ENCODE measurements at places on chromosomes 3 and 15.
A peak's percentile ranks its signal among the peaks of the same experiment; 100 is the strongest.

- no peak for DNase-seq
These were observed 181.2 kb downstream of the NECTIN3 start for GRCh38 chr3:111252779-111253178.

- DNase-seq = no peak
These were observed 9.6 kb downstream of the KBTBD13 start for GRCh38 chr15:65085990-65086679.

DNA sequence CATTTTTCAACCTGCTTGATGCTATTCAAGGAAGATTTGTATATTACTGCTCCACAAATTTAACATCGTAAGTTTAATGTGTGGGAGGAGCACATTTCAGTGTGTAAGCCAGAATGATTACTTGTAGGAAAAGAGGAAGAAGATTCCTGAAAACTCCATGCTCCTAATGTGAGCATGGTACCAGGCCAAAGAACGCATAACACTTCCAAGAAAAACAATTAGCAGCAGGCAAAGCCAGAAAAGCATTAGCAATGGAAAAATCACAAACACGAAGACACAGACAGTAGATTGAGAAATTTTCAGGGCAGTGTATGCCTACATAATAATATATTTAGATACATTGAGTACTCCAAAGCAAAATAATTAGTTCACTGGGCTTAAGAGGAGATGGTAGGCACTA lies 96.6 kb upstream of the CBLB start:
- DNase-seq = no peak

GRCh38 chr3:64019271-64019670 lies 4.0 kb downstream of the PSMD6 start:
- DNase-seq = no peak

- no peak for DNase-seq
These were observed 1089.8 kb downstream of the ROBO2 start for GRCh38 chr3:78129707-78130106.

- DNase-seq = no peak
These were observed 212.6 kb downstream of the ZNF621 start for GRCh38 chr3:40737343-40737742.

GRCh38 chr3:156812521-156813335 lies 13.4 kb upstream of the LEKR1 start:
- no peak for DNase-seq

- DNase-seq = no peak
These were observed 199.6 kb upstream of the SEMA6D start for GRCh38 chr15:47517737-47518136.

GRCh38 chr3:65118912-65119499 lies 431.2 kb upstream of the ADAMTS9 start:
- DNase-seq = no peak

GRCh38 chr15:51299187-51300015 lies 39.0 kb downstream of the CYP19A1 start:
- peak; percentile 81 for DNase-seq

- DNase-seq = no peak
These were observed 32.9 kb downstream of the B3GALNT1 start for GRCh38 chr3:161072211-161072621.

GRCh38 chr3:64084640-64085039 lies 61.3 kb upstream of the PSMD6 start:
- no peak for DNase-seq

- no peak for DNase-seq
These were observed 236.0 kb downstream of the EDEM1 start for GRCh38 chr3:5423523-5423922.

- no peak for DNase-seq
These were observed 140.3 kb downstream of the GABRG3 start for GRCh38 chr15:27111323-27111722.

DNA sequence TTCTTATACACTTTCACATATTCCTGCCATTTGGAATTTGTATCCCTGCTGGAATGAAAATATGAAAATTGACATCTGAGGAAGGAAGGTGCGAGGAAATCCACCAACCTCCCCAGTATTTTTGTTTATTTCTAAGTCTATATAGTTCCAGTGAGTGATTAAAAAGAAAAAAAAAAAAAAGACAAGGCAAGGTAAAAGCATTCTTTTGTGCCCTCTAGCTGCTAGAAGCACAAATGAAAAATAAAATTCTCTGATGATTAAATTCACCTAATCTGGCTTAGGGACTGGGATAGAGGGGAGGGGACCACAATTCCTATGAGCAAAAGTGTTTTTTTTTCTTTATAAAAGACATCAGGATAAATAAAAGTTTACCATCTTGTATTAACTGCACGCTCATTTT lies 370.9 kb downstream of the NR2F2 start:
- DNase-seq = no peak

GRCh38 chr15:100653608-100654007 lies 51.2 kb downstream of the ASB7 start:
- no peak for DNase-seq

GRCh38 chr3:102682741-102683140 lies 247.9 kb downstream of the ZPLD1 start:
- no peak for DNase-seq

GRCh38 chr3:37307321-37307720 lies 132.9 kb upstream of the LRRFIP2 start:
- DNase-seq = no peak

- no peak for DNase-seq
These were observed 68.6 kb downstream of the ADAMTS9 start for GRCh38 chr3:64619216-64619615.

- DNase-seq = no peak
These were observed 11.0 kb downstream of the GABPB1 start for GRCh38 chr15:50344006-50344464.

GRCh38 chr15:31328969-31329639 lies 2.5 kb downstream of the KLF13 start:
- DNase-seq = no peak

DNA sequence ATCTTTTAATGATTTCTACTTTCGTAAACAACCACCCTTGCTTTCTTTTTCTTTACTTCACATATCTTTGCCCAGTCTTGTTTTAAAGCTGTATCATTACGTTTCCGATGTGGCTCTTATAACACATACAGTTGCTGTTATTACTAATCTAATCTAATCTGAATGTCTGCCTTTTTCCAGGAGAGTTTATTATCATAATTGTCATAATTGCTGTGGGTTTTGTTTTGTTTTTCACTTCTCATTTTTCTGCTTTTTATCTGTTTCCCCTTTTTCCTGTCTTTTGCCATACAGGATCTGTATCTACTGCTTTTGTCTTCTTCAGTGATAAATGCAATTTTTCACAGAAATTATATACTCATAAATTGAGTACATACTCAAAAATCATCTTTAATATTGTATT lies 24.9 kb downstream of the HACL1 start:
- DNase-seq = no peak

GRCh38 chr15:91942720-91943394 lies 89.3 kb downstream of the SLCO3A1 start:
- DNase-seq = no peak

DNA sequence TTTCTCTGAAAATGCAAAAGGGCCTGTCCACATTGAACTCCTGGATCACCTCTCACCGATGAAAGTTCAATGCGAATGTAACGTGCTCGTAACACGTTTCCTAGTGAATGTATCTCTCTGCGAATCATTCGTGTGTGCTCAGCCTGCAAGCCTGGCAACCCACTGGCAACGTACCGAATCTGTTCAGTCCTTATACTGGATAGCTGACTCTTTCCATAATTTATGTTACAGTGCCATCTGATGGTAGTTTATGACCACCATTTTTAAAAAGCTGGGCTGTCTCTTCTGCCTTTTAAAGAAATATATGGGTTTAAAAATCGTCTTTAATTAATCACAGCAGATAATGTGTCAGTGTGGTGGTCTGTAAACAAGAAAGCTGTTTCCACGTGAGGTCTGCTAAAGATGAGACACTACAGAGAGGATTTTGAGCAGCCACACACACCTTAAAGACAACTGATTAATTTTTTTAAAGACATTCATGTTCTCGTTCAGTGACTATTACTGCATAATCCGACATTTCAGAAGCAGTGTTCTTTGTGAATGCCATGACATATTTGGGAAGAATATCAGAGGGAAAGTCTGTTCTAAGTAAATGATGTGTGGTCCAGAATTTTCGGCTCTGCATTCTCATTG lies 69.4 kb upstream of the FOXP1 start:
- peak; percentile 41 for DNase-seq

GRCh38 chr3:54045061-54045815 lies 77.1 kb upstream of the CACNA2D3 start:
- no peak for DNase-seq

- DNase-seq = no peak
These were observed 62.7 kb downstream of the SCN5A start for GRCh38 chr3:38586546-38587520.

DNA sequence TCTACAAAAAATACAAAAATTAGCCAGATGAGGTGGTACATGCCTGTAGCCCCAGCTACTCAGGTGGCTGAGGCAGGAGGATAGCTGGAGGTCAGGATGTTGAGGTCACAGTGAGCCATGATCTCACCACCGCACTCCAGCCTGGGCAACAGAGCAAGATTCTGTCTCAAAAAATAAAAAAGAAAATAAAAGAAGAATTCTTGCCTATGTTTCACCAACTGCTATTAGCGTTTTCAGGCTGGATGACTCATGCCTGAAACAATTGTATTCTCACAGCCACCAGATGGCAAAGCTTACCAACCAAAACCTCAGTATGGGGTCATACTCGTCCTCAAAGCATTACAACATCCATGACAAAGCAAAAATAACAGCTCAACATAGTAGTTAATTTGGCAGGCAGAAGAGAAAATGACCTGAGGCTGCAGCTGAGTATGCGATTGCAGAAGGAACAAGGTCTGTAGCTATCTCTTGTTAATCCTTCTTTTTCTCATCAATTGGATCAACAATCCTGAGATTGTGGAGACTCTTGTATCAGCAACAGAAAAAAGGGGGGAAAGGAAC lies 52.2 kb downstream of the TP53BP1 start:
- DNase-seq = no peak

DNA sequence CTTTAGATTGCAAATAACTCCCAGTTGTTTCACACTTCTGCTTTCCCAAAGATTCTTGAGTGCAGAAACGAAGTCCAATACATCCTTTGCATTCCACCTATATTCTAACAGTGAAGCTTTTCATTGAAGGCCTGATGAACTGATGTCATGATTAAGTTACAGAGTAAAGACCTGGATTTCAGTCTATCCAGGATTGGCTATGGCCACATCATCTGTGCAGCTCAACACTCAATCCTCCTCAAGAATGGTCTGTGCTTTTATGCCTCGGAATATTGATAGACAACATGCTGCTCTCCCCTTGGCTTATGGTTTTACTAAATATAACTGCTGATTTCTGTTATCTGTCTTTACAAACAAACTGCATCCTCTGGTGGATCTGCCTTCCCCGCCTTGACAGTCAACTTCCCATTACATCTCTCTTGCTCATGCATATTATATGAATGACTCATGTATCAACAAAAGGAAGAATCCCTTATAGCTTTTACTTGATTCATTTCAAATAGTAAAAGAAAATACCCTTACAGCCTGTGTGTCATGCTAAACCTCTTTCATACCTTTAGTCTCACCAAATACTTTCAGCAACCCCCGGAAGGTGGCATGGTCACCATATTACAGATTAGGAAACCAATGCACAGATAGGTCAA lies 59.5 kb downstream of the SCN11A start:
- no peak for DNase-seq

DNA sequence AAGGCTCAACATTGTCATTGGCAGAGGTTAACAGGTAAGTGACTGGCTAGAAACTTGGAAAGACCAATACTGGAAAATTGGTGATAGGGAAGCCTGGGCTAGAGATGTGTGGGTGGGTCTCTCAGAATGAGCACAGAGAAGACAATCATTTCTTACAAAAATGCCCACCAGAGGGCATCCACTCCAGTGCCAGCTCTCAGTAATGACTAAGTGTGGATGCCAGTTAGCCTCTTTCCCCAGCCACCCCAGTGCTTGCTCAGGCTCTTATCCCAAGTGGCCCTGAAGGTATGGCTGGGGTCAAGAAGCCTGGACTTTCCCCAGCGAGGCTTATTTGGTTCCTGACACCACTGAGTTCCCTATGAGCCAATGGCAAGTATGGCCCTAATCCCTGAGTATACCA lies 115.9 kb upstream of the ST8SIA2 start:
- peak; percentile 16 for DNase-seq

DNA sequence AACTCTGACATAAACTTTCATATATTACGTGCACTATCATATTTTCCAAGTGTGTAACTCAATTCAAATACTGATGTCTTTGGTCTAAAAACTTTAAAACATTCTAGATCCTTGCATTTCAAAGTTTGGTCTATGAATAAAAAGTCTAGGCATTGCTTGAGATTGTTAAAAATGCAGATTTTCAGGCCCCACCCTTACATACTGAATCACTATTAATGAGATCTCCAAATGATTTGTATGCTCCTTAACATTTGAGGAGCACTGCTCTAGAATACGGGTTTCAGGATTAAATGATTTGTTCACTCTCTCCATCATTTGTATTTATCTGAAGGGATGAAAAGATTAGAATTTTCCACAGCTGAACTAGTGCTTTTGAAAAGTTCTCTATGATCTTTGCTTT lies 202.9 kb downstream of the KBTBD8 start:
- no peak for DNase-seq

GRCh38 chr3:194540274-194540905 lies 53.6 kb upstream of the ATP13A3 start:
- DNase-seq = no peak

GRCh38 chr3:127985216-127985615 lies 67.0 kb upstream of the SEC61A1 start:
- no peak for DNase-seq

- DNase-seq = no peak
These were observed 18.5 kb upstream of the VPS39 start for GRCh38 chr15:42226648-42227047.

DNA sequence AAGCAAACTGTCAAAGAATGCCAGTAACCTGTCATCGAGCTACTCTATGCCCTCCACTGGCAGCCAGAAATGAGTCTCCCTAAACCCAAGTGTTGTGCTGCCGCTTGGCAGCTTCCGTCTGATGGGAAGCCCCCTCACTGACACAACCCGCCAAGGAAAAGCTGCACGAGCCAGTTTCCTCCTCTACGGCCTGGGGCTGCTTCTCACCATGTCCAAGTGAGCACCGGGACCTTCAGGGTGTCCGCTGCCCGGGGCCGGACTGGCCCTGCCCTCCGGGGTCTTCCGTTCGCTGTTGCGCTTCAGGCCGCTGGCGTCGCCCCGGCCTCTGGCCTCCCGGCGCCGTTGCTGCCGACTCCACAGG lies 490 bp downstream of the TOMM70 start:
- no peak for DNase-seq

GRCh38 chr3:153165261-153165681 lies 3.2 kb downstream of the RAP2B start:
- DNase-seq = no peak

- DNase-seq = no peak
These were observed 68.2 kb upstream of the ADAMTSL3 start for GRCh38 chr15:83585601-83586335.

GRCh38 chr15:46525984-46526725 lies 891.3 kb downstream of the SQOR start:
- no peak for DNase-seq

GRCh38 chr3:123141276-123141675 lies 60.5 kb upstream of the SEC22A start:
- DNase-seq = no peak

GRCh38 chr3:122665881-122666280 lies 14.8 kb upstream of the PARP14 start:
- DNase-seq = no peak

All from NCI-H1092 treated with DMSO at 0.1 percent for 48 hours (cell line).